Daoy (cell line): ENCODE measurements at places on chromosomes 5 and 9. TPM values are rescaled to one million over a fixed set of nuclear protein-coding genes. Genes with fewer than 3 reads are reported as not detected.

GRCh38 chr5:122130152-122130551, 806 bp downstream of the ZNF474 start:
- DNase-seq: peak; percentile 52

DNA sequence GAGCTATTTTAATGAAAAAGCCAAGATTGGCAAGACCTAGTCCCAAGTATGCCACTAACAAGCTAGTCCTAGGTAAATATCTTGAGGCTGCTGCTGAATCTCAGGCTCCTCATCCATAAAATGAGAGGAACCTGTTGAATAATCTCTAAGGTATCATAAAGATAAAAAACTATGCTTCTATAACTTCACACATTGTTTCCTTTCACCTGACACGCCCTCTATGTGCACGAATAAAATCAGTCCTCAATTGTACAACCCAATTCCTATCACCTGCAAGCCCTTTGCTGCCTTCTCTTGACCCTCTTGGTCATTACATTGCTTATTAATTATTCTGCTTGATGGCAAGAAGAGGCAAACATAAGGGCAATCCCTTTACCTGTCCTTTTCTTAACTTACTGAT, 69.9 kb downstream of the TRPM6 start:
- DNase-seq: no peak

DNA sequence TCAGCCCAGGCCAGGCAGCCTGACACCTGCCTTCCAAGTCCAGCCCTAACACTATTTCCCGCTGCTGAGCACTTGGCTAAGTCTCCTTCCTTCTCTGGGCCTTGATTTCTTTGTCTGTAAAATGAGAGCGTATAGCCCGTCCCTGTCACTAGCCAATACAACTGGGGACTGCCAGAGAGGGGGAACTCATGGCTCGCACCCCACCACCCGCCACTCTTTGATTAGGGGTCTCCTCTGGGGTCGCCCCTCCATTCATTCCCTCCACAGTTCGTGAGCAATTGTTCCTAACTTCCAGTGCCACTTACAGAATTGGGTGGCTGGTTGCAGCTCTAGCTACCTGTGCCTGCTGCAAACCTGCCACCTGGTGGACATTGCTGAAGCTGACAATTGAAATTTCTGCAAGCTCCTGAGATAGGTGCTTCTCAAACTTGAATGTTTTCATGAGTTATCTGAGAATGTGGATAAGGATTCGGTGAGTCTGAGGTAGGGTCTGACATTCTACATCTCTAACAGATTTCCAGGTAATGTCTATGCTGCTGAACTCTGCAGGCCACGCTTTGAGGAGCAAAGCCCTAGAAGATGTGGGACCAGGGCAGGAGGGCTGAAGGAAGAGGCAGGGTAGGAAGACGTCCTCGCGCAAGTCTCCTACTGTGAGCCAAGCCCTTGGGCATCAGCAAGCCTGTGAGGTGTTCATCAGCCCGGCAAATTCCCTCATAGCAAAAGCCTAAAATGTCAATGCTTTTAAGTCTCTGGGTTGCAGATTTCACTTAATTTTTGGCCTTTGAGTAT, 13.3 kb upstream of the RECK start:
- DNase-seq: peak; percentile 74

DNA sequence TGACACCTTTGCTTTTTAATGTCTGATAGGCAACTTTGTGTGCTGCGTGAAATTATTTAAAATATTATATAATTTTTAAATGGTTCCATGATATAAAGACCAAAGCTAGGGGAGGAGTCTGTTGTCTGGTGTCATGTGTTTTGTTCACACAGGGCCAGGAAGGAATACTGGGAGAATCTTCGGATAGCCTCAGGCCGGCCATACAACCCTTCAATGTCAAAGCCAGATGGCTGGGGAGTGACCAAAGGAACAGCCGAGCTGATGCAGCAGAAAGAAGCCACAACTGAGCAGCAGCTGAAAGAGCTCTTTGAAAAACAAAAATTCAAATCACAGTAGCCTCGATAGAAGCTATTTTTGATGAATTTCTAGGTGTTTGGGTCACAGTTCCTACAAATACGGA, 19.2 kb downstream of the BHMT start:
- no peak for DNase-seq

DNA sequence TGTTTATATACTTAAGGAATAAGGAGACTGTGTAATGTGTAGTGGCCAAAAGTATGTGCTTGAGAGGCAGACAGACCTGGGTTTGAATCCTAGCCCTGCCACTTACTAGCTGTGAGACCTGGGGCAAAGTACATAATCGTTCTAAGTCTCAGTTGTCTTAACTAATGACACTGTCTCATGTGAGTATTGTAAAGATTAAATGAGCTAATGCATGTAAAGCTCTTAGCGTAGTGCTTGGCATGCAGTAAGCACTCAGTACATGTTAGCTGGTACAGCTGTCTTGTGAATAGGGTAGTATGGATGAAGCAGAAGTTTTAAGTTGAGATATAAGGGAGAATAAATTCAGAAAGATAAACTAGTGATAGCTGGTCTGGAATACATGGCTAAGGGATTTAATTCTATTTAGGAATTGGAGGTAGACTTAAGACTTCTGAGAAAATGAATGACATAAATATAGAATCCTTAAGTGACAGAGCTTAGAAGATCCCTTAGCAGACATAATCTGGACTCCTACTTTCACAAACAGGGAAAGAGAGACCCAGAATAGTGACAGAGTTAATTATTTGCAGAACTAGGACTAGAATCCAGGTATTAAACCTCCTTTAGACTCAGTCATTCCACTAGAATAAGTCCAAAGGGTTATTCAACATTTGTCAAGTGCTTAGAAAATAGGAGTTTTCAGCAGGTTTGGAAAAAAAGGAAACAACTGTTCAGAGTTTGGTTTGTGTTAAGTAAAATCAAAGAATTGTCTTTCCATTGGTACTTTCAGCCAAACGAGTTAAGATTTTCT, 13.1 kb downstream of the GPR21 start:
- DNase-seq: no peak

DNA sequence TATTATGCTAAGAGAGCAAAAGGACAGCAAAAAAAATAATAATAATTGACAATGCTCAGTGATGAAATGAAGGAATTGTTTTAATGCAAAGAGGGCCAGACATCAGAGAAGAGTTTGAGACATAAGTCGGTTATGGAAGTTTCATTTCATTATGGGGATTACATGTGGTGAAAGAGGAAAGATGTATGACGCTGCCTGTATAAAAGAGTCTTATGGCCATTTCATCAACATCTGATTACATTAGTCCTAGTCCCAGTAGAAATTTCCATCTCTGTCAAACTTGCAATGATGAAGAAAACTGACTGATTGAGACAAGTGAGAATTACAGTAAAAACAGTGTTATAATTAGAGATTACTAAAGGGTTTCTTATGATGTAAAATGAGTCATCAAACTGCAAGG, 900.6 kb upstream of the CDH9 start:
- no peak for DNase-seq

The CACFD1 gene
- 2.6 and 3.8 TPM in 2 replicates for total RNA-seq

GRCh38 chr5:40437452-40437861, 242.3 kb upstream of the PTGER4 start:
- DNase-seq: peak; percentile 81

The PCDHA9 gene
- total RNA-seq: 0.11 and 0.51 TPM in 2 replicates

DNA sequence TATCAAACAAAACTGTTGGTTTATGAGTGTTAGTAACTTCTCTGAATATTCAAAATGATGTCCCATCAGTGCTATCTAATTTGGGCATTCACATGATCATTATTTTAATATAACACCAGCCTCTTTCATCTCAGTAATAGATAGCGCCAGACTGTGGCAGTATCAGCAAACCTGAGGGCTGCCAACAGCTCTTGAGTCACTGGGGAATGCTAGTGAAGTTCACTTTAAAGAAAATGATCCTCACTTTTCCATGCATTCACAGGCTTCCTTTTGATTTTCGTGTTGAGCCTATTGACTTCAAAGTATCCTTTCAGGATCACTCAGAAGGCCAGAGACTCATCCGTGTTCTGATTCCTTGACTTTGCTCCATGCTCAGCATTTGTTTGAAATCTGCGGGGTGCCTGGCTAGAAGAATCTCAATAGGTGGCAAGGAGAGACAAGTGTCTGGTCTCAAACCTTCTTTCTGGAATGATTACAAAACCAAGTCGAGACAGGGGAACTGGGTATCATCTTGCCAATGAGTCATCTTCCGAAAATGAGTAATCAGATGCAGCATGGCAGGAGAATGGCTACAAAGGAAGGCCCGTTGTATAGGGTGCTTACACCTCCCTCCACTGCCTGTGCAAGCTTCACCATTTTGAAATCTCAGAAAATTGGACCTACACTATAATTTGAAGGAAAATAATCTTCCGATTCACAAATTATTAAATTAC, 509.1 kb downstream of the RASEF start:
- peak; percentile 47 for DNase-seq

- DNase-seq: no peak
Observed at GRCh38 chr5:125715216-125715615, 708.0 kb upstream of the GRAMD2B start.

GRCh38 chr5:135720191-135720590, 114.3 kb upstream of the SLC25A48 start:
- no peak for DNase-seq

DNA sequence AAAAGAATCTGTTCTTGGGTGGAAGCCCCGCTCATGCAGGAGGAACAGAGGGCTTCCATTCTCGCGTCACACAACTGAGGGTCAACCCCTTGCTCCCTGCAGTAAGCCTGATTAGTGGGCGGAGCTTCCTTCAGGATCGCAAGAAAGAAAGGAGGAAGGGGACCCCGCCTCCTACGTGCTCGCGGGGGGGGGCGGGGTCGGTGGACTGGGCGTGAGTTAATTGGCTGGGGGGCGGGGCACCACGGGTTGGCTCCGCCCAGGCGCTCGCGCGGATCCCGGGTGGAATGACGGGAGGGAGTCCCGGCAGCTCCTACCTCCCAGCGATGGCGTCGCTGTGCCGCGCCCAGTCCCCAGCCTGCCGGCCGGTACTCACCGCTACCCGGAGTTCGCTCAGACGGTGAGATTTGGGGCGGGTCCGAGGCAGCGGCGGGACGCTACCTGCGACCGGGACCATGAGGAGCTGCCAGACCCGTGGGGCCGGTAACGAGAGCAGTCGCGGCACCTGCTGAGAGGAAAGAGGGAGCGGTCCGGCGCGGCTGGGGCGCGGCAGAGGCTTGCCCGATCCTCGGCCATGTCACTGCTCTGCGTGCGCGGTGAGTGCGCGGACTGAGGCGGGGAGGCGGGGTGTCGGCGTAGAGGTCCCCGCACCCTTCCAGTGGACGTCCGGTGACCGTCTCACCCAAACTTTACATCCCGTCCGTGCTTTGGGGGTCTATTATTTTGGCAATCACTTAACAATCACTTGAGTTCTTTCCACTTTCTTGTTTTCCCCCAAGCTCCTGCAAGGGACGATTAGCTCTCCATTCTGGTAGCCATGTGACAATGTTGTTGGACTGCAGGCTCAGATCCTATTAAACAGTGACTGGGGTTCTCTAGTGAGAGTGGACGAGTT, at the start of gene UNC13B:
UNC13B (plus strand) TSS at position 297 of the 892 bp plus-strand sequence; CDS start at position 572, 275 bp downstream.
- DNase-seq: peak; percentile 96

The PCDHA10 gene
- total RNA-seq: 0.68 and 3.3 TPM in 2 replicates

The KIAA1958 gene
- total RNA-seq: 4.4 TPM in 2 replicates

The SREK1 gene
- 37.2 and 49.1 TPM in 2 replicates for total RNA-seq

The C6 gene
- not detected in 2 replicates for total RNA-seq

GRCh38 chr5:117779171-117779570, 1204.5 kb upstream of the SEMA6A start:
- no peak for DNase-seq

The NPR3 gene
- total RNA-seq: 0.71 and 0.86 TPM in 2 replicates

DNA sequence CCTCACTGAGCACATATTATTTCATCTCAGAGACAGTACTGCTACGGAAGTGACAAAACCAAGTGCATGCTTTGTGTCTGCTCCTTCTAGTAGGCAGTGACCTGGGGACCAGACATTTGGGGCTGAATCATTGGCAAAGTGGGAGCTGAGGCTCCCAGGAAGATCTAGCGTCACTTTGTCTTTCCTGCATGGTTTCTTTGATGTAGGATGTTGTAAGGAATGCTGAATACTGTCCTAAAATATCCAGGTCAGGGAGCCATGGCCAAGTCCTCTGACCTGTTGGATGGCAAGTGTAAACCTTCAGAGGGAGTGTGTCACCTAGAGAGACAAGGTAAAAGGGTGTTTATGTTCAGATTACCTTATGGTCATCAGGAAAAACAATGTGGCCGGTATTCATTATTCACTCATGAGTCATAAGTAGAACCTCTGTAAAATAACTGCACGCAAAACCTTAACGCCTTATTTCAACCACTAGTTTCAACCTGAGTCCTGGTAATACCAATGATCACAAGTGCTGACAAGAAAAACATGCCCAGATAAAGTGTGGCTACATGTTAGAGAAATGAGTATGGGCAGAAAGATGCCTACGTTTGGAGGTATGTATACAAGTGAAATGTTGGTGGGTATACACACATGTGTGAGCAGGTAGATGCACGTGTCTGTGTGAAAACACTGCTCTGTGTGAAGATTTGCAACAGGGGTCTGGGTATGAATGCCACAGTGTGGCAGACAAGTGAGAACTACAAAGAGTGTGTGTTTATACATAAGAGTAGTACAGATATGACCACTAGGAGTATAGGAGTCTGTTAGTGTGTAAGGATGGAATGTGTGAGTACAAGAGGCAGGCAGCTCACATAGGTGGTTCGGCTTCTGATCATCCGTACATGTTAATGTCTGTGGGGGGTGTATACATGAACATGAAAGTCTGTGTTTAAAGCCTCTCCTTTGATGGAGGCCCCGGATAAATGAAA, 263.9 kb downstream of the SPOCK1 start:
- peak; percentile 44 for DNase-seq

The LTC4S gene
- total RNA-seq: not detected in 2 replicates

DNA sequence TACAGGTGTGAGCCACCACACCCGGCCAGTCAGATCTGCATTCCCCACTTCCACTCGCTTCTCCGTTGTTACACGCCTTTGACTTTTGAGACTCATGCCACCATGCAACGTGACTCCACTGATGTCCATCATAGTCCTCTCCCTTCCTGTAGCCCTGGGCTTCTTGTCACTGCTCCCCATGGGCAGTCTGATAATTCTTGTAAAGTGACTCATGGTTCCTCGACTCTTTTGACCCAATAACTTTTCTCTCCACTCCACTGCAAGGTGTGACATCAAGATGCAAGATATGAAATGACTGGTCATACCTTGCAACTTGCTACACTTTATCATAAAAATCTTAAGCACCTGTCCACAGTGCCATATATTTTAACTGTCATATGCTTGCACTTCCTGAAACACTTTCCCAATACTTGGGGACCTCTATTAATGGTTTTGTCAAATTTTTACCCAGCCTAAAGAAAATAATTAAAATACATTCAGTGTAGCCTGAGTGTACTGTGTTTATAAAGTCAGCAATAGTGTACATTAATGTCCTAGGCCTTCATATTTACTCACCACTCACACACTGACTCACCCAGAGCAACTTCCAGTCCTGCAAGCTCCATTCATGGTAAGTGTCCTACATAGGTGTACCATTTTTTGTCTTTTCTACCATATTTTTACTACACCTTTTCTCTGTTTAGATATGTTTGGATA, 18.6 kb upstream of the ANKRD18A start:
- DNase-seq: no peak
